HT-29 (cell line): ENCODE measurements at places on chromosomes 2 and 18.
A peak's percentile ranks its signal among the peaks of the same experiment; 100 is the strongest.

DNA sequence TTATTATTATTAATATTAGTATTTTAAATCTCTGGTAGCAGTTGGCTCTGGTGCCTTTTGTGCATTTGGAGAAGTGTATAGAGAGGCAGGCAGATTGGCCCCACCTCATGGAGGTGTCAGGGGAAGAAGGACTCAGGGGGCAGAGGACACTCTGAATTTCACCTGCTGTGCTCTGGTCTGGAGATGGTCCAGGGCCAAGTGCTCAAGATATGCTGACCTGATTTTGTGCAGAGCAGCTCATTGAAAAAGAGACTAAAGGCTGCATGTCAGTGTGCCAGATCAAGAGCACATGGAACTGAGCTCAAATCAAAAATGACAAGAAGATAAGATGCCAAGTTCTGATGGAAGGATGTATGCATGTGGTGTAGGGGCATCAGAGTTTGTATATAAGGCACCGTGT lies 323.6 kb upstream of the TNP1 start:
- DNase-seq, result no peak

DNA sequence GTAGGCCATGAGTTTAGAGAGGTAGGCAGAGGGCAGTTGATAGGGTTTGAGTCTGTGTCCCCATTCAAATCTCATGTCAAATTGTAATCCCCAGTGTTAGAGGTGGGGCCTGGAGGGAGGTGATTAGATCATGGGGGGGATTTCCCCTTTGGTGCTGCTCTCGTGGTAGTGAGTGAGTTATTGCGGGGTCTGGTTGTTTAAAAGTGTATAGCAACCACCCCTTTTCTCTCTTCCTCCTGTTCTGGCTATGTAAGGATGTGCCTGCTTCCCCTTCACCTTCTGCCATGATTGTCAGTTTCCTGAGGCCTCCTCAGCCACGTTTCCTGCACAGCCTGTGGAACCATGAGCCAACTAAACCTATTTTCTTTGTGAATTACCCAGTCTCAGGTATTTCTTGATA lies 25.5 kb downstream of the MARCHF4 start:
- no peak for DNase-seq

DNA sequence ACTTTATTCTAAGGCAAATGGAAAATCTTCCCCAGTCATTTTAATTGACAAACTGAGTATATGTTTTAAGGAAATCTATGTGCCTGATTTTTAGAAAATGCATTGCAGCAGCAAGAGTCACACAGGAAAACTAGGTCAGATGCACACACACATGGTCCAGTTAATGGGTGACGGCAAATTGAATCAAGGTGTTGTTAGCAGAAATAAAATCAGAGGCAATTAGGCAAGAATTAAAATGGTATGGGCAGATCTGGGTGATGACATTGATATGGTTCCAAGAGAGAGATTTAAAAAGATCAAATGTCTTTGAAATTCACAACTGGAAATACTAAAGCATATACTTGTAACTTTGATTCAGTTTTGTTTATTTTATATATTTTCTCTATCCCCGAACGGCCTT lies 174.2 kb upstream of the CDH19 start:
- no peak for DNase-seq

DNA sequence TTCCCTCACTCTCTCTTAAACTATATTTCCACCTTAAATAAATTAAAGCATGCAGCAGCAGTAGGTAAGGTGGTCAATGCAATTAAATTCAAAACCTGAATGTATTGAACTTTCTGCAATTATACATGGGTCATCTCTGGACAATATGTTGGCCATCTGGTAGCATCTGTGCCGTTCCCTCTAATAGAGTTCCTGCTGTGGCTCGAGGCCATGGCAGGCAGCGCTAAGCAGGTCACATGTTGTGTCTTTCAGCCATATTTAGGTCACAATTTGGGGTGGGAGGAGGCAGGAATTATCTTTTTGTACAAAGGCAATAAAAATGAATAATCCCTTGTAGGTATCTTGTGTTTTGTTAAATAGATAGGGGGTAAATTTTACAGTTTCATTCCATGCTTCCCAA lies 676.2 kb downstream of the ZEB2 start:
- DNase-seq, result no peak

DNA sequence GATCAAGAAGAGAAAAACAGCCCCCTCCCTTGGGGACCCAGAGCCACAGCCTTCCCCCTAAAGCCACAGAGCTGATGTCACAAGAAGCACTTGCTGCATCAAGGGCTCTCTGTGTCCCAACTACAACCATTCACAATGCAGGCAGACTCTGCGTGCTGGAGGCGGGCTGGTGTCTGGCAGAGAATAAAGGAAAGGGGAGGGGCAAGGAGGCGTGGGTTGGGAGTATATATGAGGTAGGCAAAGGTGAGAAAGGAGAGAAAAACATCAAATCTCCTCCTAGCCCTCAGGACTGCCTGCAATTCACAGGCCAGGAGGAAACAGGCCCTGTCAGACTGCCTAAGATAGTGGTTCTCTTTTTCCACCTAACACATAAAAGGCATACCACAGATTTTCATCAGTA lies 48.8 kb upstream of the IHH start:
- DNase-seq, result peak; percentile 19

- DNase-seq, result no peak
Measured at GRCh38 chr2:181190711-181191110, 210.3 kb downstream of the UBE2E3 start.
